Activated CD4-positive, alpha-beta T cell treated with anti-CD3 and anti-CD28 coated beads, Interleukin-2, amount 50 U/mL, for 1 hour (primary cell): ENCODE measurements at places on chromosomes 12 and 14.

GRCh38 chr14:68771631-68772030 lies 21.2 kb downstream of the ZFP36L1 start:
- no peak for DNase-seq

DNA sequence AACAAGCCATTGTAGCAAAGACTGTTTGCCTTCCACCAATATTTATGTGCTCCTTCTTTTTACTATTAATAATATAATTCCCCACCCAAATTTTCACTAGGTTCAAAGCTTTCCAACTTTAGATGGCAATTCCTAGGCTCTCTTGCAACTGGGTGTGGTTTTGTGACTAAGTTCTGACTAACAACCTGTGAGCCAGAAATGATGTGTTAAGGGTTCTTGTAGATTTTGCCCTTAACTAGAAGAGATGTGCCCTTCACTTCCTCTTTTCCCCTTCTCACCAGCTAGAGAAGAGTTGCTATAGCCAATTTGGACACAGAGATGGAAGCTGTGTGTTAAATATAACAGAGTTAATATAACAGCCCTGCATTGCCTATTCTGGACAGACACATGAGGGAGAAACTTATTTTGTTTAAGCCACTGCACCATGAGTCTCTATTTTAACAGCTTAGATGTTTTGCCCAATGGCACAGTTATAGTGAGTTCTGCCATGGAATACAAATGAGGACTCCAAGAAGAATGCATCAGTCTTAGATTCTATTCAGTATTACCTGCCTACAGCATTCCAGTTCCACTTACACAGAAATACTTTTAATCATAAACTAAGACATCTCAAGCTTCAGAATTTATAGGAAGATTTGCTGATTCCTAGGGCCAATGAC lies 216.2 kb downstream of the DUSP6 start:
- DNase-seq, result no peak

GRCh38 chr14:90384543-90384911 lies 12.3 kb upstream of the CALM1 start:
- DNase-seq, result no peak

DNA sequence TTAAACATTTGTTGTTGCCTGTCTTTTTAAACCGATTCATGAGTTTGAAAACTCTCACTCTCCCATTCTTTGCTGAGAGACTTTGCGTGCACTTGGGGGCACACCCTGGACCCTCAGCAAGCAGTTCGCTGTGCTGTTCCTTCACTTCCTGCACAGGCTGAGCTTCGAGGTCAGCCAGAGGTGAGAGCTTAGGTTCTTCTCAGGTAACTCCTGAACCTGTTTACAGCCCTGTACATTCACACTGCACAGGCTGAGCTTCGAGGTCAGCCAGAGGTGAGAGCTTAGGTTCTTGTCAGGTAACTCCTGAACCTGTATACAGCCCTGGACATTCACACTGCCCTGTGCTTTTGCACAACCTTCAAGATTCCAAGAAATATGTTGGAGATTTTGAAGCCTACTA lies 9.8 kb upstream of the CLECL1 start:
- peak; percentile 30 for DNase-seq

DNA sequence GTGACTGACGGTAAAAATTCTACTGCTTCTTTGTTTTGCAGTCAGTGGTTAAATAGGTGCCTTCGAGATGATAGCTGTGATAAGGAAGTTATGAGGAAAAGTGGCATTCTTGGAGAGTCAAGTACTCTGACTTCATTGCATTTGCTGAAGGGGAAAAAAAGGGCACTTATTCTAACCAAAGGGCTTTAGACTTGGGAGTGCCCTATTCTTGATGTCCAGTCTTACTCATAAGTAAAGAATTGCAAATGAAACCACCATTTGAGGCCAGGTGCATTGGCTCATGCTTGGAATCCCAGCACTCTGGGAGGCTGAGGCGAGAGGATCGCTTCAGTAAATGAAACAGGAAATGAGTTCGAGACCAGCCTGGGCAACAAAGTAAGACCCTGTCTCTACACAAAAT lies 40.3 kb downstream of the BRAP start:
- no peak for DNase-seq
